Stimulated activated CD4-positive, alpha-beta T cell treated with anti-CD3 and anti-CD28 coated beads, Interleukin-1b, Interleukin-23, amount 100 ng/mL, for 48 hours (primary cell): ENCODE measurements at places on chromosomes 3 and 15.

GRCh38 chr15:52101542-52102323 lies 10.8 kb downstream of the BCL2L10 start:
- DNase-seq: no peak

DNA sequence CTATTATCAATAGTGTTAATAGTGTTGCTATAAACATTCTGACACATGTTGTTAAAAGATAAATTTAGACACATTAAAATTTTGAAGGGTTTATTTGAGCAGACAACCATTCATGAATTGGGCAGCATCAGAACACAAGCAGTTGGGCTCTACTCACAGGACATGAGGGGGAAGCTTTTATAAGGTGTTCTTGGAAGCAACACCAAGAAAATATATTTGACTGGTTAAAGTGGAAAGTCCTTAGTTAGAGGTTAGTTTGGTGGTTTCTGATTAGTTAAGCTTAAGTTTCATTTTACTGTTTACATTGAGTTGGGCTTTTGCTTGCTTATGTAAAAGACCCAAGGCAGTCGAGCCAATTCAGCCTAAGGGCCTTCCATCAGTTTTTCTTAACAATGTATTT lies 220.7 kb downstream of the CD47 start:
- no peak for DNase-seq

- DNase-seq: no peak
Observed at GRCh38 chr3:179074656-179075055, 3.0 kb upstream of the ZMAT3 start.

DNA sequence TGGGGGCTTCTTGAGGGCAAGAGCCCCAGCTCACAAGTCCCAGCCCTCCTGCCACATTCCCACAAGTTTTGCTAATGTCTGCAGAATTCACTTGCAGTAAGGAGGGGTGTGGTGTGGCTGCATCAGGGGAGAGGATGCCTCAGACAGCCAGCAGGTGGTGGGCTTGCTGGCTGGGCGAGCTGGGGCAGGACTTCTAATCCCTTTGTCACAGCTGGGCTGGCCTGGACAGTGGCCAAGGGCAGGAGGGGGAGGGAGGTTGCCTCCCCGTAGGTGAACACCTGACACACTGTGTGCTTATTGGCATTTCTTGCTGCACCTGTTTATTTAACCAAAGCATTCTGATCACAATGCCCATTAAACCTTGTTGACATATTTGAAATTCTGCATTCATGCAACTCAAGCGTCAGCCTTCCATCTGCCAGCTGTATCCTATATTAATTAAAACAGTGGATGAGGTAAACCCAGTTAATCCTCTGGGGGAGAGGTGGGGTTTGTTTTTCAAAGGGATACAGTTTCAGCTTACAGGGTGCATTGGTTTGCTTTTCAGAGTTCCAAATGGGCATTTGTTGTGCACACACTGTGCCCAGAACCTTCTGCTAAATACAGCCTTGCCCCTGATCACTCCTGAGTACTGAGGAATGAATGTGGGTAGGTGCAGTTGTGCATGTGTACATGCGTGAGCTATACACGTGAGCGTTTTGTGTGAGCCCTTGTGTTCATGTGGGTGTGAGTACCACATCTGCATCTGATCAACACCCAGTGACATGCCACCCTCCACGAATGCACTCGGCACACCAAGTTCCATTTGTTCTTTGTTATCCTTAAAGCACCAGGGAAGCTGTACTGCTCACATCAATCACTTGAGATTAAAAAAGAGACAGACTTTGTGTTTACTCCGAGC lies 268.7 kb downstream of the XXYLT1 start:
- no peak for DNase-seq

DNA sequence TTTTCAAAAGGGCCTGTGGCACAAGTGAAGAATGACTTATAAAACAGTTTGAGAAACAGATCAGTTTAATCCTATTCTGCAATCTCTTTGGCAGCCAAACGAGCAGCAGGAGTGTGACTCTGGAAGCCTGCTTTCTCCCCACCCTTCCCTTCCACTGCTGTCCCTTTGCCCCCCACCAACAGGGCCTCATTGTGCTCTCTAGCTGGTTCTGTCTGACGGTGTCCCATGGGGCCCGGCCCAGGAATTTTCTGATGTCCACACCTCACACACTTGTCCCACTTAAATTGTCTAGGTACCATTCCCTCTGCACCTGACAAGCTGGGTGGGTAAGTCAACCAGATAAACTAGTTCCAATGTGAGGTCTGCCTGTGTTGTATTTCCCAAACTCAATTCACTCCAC lies 16.4 kb downstream of the SLCO2A1 start:
- no peak for DNase-seq
